ENCODE measurements at places on chromosomes 5 and 9.

DNA sequence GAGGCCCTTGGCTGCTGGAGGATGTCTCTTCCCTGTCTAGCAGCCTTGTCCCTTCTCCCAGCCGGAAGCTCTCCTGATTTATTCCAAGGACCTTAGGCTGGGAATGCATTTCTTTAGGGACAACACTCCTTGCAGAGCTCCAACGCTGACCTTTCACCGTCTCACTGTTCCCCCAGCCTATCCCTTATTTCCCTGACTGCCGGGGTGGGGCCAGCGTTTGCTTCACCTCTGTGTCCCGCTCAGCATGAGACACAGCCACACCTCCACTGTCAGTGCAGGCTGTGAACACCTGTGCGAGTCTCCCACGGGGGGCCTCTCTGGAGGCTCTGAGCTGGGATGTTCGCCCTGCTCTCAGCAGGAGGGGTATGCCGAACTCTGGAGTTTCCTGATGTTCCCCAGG, 106.2 kb upstream of the FCN2 start:
- DNase-seq = no peak

GRCh38 chr5:135824541-135825041, 9.9 kb upstream of the SLC25A48 start:
- DNase-seq = no peak

GRCh38 chr5:362978-363765, 41.7 kb downstream of the AHRR start:
- no peak for DNase-seq

DNA sequence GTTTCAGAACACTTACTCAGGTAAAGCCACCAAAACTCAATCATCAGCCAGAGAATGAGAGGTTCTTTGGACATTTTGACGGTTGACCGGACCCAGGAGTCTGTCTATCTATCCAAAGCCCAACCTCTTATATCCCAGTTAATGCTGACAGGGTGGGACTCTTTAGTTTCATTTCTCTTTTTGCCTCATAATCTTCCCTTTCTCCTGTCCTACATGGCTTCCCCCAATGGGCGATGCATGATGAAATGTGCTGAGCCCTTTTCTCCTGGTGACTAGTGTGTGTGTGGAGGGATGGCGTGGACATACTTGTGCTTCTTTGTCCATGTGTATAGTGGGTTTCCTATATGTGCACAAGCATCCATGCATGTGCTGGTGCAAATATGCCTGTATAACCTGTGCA, at the start of gene TIMD4:
Gene TIMD4, minus strand, starts transcription at position 102 of the 400 bp plus-strand sequence. Its CDS starts 28 bp downstream, at position 74.
- DNase-seq = no peak

GRCh38 chr5:101663543-101663942, 632.5 kb downstream of the SLCO4C1 start:
- DNase-seq = no peak

DNA sequence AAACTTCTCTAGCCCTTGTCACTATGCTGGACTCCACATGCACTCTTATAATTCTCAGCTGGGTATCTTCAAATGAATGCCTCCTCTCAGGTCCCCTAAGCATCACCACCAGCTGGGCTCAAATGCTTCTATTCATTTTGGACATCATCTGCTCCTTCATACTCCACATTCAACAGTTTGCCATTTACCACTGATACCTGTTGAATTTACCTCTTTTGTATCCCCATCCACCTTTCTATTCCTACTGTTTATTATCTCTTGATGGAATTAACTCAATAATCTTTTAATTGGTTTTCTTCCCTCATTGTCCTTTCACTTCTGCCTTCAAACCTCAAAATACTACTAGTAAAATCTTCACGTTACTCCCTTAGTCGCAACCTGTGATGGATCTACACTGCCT, 14.5 kb downstream of the RANBP6 start:
- no peak for DNase-seq

- DNase-seq = no peak
These were observed 209.7 kb upstream of the PRR16 start for GRCh38 chr5:120254385-120254784.

GRCh38 chr5:65026816-65027548, 258.3 kb downstream of the CWC27 start:
- no peak for DNase-seq

DNA sequence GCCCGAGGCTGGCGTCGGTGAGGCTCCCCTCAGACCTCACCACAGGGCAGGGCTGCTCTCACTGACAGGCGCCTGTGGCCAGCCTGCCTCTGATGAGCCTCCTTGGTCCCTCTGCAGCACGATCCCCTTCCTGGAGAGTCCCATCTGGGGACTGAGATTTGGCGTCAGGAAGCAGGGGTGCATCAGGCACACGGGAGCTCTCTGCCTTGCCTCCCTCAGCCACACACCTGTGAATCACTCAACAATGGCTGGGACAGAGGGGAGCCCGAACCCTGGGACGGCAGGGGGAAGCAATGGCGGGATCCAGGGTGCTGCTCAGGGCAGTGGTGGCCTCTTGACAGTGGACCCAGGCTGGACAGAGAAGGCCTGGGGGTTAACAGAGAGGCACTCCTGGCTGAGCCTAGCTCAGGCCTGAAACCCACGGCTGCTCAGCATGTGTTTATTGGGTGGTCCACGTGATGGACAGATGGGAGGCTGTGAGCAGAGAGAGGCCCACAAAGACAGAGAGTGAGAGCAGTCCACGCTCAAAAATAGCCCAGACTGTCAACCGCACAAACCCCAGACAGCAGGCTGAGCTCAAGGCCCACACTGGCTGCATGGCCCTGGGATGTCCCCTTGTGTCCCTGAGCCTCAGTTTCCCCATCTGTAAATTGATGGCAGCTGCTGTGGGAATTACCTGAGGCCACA, 11.9 kb downstream of the RASGEF1C start:
- no peak for DNase-seq

GRCh38 chr5:169299191-169299662, 1.7 kb downstream of the SLIT3 start:
- no peak for DNase-seq

DNA sequence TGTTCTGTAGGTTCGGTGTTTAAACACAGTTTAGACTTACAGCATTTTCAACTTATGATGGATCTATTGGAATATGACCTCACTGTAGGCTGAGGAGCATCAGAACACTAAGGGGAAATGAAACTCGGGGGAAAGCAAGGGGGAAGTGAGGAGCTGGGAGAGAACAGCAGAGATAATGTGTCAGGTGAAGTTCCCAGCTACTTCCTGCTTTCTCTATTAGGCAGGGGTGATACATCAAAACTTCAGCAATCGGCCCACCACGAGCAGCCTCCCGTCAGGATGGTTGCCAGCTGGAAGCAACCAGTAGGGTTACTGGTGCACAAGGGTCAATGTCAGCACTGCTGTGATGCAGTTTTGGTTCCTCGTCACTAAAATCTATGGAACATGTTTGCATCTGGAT, 34.3 kb downstream of the FAT2 start:
- DNase-seq = no peak
